ENCODE measurements at places on chromosomes 16 and 17.

DNA sequence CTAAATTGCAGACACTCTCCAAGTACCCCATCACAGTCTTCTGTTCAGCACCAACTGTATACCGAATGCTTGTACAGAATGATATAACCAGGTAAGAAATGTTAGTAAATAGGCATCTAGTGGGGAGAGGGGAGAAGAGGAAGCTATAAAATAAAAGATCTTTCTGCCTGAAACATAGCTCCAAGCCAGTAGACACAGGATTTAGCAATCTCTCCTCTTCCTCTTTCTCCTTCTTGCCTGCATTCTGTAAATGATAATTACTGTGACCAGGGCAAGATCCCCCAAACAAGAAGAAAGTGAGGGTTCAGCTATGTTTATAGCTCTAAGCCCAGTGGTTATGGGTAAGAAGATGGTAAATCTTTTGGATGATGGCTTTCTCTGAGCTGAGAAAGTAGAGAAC is 17.9 kb downstream of the ACSM3 start:
- no peak for DNase-seq

GRCh38 chr17:1365445-1366039 is 34.5 kb downstream of the YWHAE start:
- DNase-seq: no peak

- no peak for DNase-seq
These were observed 506.8 kb upstream of the SALL1 start for GRCh38 chr16:51657848-51658247.

DNA sequence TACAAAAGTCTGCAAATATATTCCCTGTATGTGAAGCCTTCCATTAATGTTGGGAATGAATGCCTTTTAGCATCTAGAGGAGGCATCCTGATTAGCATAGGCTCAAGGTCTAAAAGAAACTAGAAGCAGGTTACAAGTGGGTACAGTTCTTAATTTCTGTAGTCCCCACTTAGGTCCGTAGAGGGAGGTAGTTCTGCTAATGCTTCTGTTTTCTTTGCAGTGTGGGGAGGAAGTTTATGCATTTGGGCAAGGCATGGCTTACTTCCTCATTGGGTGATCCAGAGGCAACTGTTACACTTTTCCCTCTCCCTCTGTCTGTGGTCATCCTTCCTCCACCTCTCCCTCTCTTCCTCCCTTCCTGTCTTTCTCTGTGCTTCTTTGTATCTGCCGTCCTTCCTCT is 108.4 kb upstream of the ZKSCAN2 start:
- no peak for DNase-seq

DNA sequence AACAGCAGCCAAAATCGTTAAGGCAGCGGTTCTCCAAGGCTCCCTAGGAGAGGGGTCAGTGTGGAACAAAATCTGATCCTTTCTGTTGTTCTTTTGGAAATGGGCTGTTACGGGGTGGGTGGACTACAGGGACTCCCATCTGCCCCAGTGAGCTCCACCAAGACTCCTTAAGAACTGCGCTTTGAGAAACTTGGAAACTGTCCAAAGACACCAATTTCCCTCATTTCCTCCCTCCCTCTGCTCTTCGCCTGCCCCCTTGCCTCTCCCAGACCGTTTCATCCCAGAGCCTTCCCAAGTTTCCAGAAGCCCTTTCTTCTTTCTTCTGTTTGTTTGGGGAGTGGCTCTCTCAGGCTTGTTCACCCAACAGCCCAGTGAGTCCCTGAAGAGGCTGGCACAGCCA is 205.4 kb downstream of the COPRS start:
- no peak for DNase-seq

DNA sequence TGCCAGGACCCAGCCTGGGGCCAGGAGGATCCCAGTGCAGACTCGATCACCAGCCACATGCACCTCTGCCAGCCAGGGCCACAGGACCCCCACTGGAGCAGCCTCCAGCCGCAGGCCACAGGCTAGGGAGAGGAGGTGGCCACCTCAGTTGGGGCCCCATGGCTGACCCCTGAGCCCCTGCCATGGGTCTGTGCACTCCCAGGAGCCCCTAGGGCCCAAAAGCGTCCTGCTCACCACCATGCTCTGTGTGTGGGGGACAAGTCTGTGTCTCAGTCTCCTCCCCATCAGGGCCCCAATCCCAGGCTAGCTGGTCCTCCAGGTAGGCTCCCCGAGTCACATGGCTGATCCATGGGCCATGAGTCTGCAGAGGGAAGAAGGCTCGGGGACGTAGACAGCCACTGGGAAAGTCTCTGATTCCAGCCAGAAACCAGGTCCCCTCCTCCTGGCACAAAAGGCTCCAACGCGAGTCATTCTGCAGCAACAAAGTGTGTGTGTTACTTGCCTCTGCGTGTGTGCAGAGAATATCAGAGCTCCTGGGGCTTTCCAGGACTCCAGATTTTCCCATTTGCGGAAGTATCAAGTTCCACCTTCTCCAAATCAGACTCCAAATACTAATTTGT is 6.1 kb upstream of the PRSS8 start:
- DNase-seq: no peak

GRCh38 chr16:21989751-21990150 is 11.2 kb downstream of the PDZD9 start:
- no peak for DNase-seq

DNA sequence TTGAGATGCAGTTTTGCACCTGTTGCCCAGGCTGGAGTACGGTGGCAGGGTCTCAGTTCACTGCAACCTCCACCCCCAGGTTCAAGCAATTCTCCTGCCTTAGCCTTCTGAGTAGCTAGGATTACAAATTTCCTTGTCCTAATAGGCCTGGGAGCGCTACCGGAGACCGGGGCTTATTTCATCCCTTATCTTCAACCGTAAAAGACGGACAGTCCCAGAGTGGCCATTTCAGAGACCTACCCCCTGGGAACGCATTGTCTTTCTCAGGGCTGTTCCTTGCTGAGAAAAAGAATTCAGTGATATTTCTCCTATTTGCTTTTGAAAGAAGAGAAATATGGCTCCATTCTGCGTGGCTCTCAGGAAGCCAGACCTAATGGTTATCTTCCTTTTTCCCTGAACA is 39.6 kb upstream of the GINS3 start:
- no peak for DNase-seq

GRCh38 chr17:53462393-53462811 is 360.3 kb upstream of the KIF2B start:
- DNase-seq: no peak

GRCh38 chr16:58649707-58650106 is 20.1 kb upstream of the CNOT1 start:
- no peak for DNase-seq

DNA sequence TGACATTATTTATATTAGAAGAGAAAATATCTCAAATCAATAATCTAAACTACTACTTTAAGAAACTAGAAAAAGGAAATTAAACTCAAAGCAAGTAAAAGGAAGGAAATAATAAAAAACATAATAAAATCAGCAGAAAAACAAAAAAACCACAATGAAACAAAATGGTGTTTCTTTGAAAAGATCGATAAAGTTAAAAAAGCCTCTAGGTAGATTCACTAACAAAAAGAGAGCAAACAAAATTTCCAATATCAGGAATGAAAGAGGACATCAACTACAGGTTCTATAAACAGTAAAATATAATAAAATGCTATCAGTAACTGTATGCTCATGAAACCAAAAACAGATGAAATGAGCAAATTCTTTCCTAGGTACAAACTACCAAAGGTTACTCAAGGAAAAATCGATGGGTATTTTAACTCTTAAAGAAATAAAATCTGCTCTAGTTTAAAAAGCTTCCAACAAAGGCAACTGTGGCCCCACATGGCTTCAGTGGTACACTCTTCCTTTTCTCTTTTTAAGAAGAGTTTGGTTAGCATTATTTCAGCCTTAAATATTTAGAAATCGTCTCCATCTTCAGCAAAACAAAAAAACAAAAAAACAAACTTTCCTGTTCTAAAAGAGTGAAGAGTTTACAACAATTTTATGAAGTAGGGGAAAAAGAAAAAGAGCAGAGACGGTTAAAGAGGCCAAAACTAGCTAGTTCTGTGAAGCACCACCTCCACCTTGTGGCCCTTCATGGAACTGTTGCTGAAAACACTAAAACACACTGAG is 102.2 kb downstream of the TRIM37 start:
- peak; percentile 16 for DNase-seq

GRCh38 chr16:75718452-75718851 is 7.8 kb downstream of the CPHXL start:
- DNase-seq: no peak

- DNase-seq: no peak
These were observed 10.8 kb downstream of the SMTNL2 start for GRCh38 chr17:4594931-4595684.

GRCh38 chr17:82489117-82489516 is 30.4 kb upstream of the FOXK2 start:
- no peak for DNase-seq

DNA sequence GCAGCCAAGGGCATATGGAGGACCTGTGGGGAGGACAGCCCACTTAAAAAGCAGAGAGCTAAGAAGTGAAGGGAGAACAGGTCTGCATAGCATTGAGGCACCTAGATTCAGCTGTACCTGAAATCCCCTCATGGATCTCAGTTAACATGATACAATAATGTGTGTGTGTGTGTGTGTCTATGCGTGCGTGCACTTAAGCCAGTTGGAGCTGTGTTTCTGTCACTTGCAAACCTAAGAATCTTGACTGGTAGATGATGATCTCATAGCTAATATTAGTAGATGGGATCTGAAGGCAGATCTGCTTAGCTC is 1.7 kb upstream of the ITPRIPL2 start:
- DNase-seq: no peak

GRCh38 chr16:52721331-52721730 is 174.4 kb upstream of the TOX3 start:
- no peak for DNase-seq

DNA sequence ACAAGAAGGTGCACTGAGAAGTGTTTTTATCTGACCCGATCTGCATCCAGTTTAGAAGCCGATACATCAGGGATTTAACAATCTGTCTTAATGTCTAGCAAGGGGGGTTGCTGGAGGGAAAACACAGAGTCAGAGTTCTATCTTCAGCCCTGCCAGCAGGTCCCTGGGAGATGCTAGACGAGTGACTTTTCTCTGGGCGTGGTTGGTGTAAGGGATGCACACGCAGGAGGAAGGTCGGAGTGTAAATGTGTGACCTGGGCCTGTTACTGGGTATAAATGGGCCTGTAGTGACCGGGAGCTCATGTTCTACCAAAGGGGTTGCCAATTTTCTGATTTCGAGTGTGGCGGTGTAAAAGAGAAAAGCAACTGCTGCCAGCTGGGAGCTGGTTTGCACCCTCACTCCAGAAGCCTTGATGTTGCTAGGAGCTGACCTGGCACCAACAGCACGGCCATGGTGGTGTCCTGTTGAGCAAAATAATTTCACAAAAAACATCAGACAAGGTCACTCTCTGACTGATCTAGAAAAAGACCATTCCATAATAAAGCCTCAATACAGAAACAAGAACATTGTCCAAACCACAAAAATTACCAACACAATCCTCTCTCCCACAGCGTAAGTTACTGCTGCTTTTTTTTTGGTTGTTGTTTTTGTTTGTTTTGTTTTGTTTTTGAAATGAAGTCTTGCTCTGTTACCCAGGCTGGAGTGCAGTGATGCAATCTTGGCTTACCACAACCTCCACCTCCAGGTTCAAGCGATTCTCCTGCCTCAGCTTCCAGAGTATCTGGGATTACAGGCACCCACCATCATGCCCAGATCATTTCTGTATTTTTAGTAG is 1.3 kb upstream of the KCTD13 start:
- DNase-seq: no peak

DNA sequence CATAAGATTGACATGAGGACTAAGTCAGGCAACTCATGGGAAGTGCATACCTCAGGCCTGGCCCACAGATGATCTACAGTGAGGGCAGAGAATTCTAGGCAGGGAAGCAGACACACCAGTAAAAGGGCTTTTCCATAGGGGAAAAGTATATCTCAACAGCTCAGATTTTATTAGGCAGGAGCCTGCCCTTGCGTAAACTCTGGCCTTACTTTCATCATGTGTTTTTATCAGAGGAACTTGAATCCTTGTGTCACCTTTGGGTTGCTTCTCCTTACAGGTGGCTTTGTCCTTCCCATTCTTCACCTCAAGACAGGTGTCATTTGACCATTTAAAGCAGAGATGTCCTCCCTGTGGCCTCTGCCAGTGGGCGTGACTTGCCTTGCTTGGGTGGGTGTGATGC is 138.1 kb downstream of the MSI2 start:
- DNase-seq: no peak

DNA sequence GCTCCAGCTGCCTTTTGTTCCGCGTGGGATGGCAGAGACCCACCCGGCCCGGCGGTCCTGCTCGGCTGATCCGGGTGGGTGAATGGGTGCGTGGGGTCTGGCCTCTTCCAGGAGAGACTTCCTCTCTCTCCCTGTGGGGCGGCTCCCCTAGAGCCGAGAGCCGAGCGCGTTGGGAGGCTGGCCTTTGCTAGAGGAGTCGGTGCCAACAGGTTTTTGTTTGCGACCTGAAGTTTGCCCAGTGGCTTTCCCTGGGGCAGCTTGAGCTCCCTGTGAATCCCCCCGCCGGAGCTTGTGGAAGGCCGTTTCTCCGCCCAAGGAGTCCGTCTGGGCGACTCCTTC is 970 bp downstream of the EPN2 start:
- DNase-seq: no peak

DNA sequence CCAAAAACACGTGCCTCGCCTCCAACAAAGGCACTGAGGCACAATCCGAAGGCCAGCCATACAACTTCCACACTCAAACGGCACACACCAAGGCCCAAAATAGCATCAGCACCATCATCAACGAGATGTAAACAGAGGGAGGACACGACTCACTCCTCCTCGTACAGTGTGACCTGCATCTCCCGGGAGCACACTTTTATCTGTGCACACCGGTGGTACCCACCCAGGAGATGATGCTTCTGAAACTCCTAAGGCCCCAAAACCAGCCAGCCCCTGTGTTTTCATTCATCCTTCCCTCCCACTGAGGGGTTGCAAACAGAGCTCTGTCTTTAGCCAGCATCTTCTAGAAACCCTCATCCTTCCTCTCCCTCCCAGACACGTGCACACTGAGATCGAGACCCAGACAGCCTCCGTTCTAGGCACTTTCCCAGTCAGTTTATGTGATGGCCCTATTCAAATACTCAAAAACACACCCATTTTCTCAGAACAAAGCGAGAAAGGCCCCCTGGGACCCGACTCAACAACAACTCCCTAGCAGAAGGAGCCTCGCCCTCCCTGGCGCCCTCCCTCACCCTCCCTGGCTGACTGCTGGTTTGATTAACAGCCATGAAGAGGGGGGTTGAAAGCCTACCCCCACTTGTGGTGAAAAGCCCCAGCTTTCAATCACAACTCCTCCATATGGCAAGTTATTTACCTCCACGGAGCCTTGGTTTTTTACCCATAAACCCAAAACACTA is 76.3 kb downstream of the GAS7 start:
- DNase-seq: no peak

GRCh38 chr17:12998461-12998860 is 19.4 kb downstream of the ELAC2 start:
- no peak for DNase-seq

DNA sequence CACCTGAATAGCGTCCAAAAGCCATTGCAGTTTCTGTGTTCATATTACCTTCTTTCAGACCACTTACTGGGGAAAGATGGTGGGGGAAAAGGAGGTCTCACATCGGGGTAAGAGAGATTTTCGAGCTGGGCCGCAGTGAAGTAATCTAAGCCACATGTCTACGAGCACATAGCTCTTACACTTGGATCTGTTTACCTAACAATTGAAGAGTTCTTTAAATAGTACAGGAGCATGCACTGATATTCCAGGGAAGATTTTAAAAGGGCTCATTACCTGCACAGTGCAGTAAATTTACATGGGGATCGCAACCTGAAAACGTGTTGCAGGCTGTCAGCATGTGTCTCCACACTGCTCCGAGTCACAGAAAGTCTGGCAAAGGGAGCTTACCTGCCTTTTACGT is 12.6 kb downstream of the MAF start:
- peak; percentile 39 for DNase-seq

GRCh38 chr17:61426482-61427304 is 25.5 kb upstream of the TBX4 start:
- DNase-seq: no peak

- no peak for DNase-seq
These were observed 3.2 kb downstream of the SNX11 start for GRCh38 chr17:48110761-48111160.

All from NCI-H187 (cell line).